ENCODE measurements at places on chromosomes 4 and X.

GRCh38 chrX:120456973-120457372 is 12.1 kb downstream of the LAMP2 start:
- DNase-seq = no peak

GRCh38 chrX:17788956-17789562 is 51.8 kb downstream of the SCML1 start:
- DNase-seq = no peak

DNA sequence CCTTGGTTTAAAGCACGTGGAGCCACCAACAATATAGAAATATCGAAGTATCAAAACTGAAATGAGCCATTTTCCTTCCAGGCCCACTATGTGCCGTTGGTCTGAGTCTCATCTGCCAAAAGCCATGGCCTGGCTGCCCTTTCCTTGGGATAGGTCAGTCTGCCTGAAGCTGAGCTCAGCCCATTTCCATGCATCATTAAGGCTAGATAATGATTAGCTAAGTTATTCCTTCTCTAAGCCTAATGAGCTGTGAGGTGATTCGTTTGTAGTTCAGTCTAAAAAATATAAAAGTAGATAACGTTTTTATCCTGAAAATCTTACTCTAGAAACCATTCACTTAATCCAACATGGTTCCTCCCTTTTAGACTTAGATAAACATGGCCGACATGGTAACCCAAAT is 936.2 kb upstream of the LCORL start:
- no peak for DNase-seq

GRCh38 chrX:136779346-136779781 is 1.4 kb downstream of the ARHGEF6 start:
- DNase-seq = no peak

GRCh38 chr4:102217775-102218355 is 127.4 kb downstream of the SLC39A8 start:
- DNase-seq = no peak

GRCh38 chr4:3711183-3712111 is 54.7 kb upstream of the ADRA2C start:
- DNase-seq = no peak

DNA sequence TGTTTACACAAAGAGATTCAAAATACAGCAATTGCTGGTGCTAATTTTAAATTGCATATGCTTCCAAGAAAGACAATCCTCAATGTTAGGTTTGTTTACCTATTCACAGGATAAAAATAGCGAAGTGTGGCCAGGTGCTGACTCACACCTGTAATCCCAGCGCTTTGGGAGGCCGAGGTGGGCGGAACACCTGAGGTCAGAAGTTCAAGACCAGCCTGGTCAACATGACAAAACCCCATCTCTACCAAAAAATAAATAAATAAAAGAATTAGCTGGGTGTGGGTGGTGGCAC is 77.7 kb downstream of the OPHN1 start:
- no peak for DNase-seq

DNA sequence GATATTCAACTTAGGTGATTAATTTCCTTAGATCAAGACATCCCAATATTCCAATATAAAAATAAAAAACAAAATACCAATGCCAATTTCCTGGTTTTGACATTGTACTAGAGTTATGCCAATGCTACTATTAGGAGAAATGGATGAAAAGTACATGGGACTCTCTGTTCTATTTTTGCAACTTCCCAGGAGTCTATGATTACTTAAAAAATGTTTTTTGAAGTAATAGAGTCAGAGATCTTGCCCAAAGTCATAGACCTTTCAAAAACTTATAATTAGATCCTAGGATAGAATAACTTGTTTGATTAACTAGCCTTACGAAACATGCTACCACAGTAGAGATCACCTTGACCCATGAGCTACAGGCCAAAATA is 73.6 kb upstream of the MAOA start:
- no peak for DNase-seq

DNA sequence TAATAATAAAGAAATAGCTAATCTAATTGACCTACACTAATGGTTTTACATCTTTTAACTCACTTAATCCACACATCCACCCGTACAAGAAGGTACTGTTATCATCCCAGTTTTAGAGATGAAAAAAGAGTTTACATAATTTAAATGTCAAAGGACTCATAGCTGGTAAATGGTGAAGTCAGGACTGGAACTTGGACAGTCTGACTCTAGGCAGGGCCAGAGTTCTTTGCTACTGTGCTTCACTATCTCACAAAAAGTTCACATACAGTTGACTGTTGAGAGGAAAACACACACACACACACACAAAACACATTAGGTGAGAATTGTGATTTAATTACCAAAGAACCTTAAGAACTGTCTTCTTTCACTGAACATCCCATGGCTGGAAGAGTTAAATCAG is 71.2 kb upstream of the PRSS48 start:
- DNase-seq = no peak

GRCh38 chr4:47954245-47954644 is 39.9 kb upstream of the NFXL1 start:
- DNase-seq = no peak

- DNase-seq = no peak
Observed at GRCh38 chr4:89216866-89217265, 90.7 kb downstream of the GPRIN3 start.

DNA sequence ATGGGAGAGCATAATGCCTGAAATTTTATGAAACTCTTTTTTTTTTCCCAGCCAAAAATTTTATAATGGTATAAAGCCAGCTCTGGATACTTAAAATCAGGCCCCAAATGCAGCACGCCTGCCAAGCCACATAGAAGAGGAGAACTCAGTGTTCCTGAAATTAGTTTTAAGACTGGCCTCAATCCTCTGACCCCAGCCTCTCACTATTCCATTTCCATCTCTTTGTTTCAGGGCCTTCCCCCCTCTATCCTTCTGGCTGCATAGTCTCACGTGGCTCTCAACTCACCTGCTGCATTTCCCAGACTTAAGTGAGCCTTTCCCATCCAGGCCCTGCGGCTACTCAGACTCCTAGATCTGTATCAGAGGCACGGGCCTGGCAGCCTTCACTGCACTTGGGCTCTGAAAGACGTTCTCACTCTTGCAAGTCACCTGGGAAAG is 5.2 kb upstream of the CBR4 start:
- DNase-seq = no peak

- no peak for DNase-seq
Observed at GRCh38 chrX:63720293-63720692, 64.7 kb downstream of the ARHGEF9 start.

GRCh38 chr4:92231511-92231910 is 72.3 kb upstream of the GRID2 start:
- DNase-seq = no peak

DNA sequence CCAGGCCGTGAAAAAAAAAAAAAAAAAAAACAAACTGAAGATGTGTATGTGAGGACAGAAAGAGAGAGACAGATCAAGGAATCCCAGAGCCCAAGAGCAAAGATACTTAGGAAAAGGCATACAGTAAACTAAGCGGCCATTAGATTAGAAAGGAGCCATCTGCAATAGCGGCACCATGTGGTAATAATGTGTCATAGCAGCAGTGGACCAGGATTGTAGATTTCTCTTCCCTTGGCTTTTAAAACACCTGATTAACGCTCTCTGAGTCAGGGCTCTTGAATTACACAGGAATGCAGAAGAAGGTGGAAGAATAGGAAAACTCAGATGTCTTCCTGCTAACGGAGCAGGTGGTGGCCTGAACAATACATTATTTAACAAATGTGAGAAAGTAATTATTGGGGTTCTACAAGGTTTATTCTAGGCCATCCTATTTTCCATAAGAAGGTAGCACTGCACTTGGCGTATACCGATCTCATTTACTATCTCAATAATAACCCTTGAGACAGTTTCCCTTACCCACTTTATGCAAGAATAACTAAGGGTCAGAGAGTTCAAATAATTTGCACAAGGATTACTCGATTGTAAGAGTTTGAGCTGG is 182.7 kb downstream of the KCNIP4 start:
- peak; percentile 52 for DNase-seq

DNA sequence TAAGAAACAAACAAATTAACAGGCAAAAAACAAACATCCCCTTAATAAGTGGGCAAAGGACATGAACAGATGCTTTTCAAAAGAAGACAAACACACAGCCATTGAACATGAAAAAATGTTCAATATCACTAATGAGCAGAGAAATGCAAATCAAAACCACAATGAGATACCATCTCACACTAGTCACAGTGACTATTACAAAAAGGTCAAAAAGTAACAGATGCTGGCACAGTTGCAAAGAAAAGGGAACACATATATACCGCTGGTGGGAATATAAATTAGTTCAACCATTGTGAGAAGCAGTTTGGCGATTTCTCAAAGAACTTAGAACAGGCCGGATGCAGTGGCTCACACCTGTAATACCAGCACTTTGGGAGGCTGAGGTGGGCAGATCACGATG is 146.1 kb upstream of the NEIL3 start:
- DNase-seq = no peak

- peak; percentile 21 for DNase-seq
Observed at GRCh38 chr4:53706422-53707032, 115.2 kb upstream of the LNX1 start.

GRCh38 chr4:4582653-4583052 is 40.8 kb upstream of the STX18 start:
- DNase-seq = no peak

GRCh38 chrX:17448188-17448587 is 73.2 kb downstream of the NHS start:
- DNase-seq = no peak

DNA sequence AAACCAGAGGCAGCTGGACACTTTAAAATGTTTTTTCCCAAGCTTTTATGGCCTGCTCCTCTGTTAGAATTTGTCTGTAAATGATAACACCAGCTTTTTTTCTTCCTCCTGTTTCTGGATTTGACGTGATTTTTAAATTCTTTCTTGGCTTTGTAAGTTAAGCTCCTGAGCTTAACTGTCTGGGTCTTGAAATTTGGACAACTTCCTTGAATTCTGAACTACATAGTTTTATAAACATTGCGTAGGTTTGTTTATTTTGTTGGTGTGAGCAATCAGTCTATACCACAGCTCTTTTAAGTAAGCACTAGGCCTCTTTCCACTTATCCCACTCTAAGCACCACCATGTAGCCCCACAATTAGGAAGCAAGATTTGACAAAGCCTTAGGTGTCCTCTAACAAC is 144.4 kb upstream of the GUCY1A1 start:
- DNase-seq = no peak

GRCh38 chrX:133085785-133086184 is 11.1 kb downstream of the USP26 start:
- DNase-seq = no peak

GRCh38 chrX:65690057-65690855 is 22.8 kb downstream of the MSN start:
- no peak for DNase-seq

- DNase-seq = no peak
Observed at GRCh38 chr4:167883266-167883665, 209.1 kb upstream of the ANXA10 start.

DNA sequence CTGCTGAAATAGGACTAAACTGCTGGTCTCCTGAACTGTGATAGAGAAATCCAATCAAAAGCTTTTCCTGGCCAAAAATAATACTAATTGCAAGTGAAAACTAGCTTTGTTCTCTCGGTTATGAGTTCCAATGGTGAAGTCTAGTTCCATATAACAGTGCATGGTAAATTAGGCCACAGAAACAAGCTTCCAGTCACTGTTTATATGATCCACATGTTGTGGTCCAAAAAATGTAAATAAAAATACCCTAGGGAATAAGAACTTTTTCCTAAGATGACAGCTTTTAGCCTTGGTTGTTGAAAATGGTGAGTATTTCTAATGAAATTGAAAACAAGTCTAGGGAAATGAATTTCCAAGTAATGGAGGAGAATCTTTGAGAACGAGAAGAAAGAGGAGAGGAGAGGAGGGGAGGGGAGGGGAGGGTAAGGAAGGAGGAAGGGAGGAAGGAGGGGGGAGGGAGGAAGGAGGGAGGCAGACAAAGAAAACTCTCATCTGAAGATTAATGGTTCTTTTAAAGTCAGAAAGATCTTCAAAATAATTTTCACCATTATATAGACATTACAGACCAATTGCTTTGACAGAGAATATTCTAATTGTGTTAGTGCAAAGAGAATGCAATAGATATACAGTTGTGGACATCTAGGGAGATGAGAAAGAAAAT is 26.1 kb downstream of the PALLD start:
- no peak for DNase-seq

- DNase-seq = no peak
Observed at GRCh38 chr4:84623661-84624060, 40.7 kb downstream of the CDS1 start.

GRCh38 chr4:53195815-53196661 is 169.8 kb downstream of the SCFD2 start:
- DNase-seq = peak; percentile 88

DNA sequence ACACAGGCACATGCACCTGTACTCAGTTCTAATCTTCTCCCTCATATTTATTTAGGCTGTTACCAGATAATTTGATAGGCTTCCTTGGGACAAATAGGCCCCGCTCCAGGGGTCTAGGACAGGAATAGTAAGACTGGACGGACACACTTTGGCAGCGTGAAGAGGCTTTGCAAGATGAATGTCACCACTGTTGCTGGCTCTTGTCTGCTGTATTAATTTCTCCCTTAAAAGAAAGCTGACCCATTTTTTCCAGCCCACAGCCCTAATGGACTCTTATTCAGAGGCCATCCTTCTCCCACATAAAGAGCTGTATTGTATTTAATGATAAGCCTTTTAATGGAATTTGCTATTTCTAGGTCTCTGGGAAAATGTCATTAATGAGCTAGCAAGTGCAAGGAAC is 18.0 kb downstream of the FAM184B start:
- DNase-seq = no peak

GRCh38 chr4:184825141-184825895 is 450 bp downstream of the ACSL1 start:
- DNase-seq = peak; percentile 26

GRCh38 chrX:10070714-10071436 is 85.9 kb upstream of the CLCN4 start:
- DNase-seq = no peak

- no peak for DNase-seq
Observed at GRCh38 chrX:72182924-72183323, 1.4 kb downstream of the PIN4 start.

DNA sequence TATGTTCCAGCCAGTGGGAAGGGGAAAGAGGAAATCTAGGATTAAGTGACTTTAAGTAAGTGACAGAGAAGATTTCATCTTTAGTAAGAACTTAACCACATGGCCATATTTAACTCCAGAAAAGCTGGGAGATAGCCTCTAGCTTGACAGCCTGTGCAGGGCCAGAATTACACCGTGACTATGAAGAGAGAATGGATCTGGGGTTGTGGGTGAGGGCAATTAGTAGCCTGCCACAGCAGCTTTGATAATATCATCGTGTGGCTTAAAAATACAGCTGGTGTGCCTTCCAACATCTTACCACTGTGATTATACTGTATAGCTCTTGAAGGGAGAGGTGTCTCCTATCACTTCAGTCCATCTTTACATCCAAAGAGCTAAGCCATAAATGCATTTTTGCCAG is 57.6 kb upstream of the TBC1D9 start:
- no peak for DNase-seq
